ENCODE measurements at places on chromosomes 13 and 19.

DNA sequence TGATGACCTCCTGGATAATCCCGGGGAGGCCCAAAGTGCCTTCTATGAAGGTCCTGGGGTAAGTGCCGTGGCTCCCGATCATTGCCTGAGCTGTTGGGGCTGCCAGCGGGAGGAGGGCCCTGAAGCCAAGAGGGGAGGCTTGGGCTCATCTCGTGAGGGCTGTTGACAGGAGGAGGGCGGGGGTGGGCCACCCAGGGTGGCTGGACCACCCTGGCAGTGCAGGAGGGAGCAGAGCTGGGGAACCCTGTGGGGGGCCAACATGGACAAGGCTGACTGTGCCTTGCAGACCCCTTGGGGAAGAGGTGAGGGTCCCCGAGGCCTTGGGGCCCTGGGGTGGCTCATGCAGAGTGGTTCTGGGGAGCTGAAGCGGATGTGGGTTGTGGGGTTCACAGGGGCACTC, 37.4 kb upstream of the EHD2 start:
- no peak overlapping the region for H3K27ac ChIP-seq
- no peak for DNase-seq
- no peaks in the 10 kb centered on the region for H3K4me1 ChIP-seq
- peaks cover 7% of the 10 kb centered on the region for H3K36me3 ChIP-seq

DNA sequence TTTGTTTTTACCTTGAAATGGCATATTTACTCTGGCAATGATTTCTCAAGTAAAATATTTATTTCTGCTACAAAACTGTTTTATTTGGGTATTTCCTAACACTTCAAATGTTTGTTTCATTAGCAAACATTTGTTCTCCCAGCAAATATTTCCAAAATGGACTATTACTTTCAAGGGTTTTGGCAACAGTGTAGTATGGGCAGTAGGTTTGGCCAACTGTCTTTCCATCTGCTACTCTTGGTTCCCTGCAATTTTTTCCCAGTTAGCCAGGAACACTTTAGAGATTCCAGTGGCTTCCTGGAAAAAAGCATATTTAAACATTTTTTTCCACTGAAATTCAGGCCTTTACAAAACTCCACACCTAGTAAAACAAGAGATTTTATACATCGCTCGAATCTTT, 466.6 kb downstream of the SLITRK6 start:
- DNase-seq, result no peak
- H3K27me3 ChIP-seq, result no peaks in the 10 kb centered on the region
- H3K4me1 ChIP-seq, result no peaks in the 10 kb centered on the region
- H3K36me3 ChIP-seq, result no peaks in the 10 kb centered on the region
- H3K4me3 ChIP-seq, result no peak overlapping the region
- H3K27ac ChIP-seq, result no peak overlapping the region

- no peak overlapping the region for H3K4me3 ChIP-seq
- no peak overlapping the region for H3K27ac ChIP-seq
- H3K4me1 ChIP-seq, result peaks cover 22% of the 10 kb centered on the region
- no peaks in the 10 kb centered on the region for H3K27me3 ChIP-seq
- H3K36me3 ChIP-seq, result no peaks in the 10 kb centered on the region
These were observed 21.6 kb downstream of the CPAMD8 start for GRCh38 chr19:17005000-17005399.

DNA sequence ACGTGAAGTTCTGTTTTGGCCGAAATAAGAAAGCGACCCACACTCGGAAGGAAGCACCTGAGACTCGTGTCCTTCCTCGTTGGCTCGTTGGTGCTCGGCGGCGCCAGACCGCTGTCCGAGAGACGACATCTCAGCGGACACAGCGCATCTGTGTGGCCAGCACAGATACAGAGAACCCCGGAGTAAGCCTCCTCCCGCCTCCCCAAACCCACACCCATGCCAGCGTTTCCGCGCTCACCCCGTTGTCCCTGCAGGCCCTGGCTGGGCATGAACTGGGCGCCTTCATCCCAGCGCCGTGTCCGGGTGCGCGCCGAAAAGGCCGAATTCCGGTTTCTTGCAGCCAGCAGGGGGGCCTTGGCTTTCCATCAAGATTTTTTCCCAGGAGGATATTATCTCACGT, 127.6 kb downstream of the SOX1 start:
- H3K4me1 ChIP-seq, result no peaks in the 10 kb centered on the region
- H3K4me3 ChIP-seq, result no peak overlapping the region
- H3K27ac ChIP-seq, result no peak overlapping the region
- no peaks in the 10 kb centered on the region for H3K27me3 ChIP-seq
- H3K36me3 ChIP-seq, result no peaks in the 10 kb centered on the region

GRCh38 chr13:26459276-26460131, 98.0 kb upstream of the WASF3 start:
- no peaks in the 10 kb centered on the region for H3K4me1 ChIP-seq
- H3K4me3 ChIP-seq, result no peak overlapping the region
- no peaks in the 10 kb centered on the region for H3K36me3 ChIP-seq
- DNase-seq, result no peak

DNA sequence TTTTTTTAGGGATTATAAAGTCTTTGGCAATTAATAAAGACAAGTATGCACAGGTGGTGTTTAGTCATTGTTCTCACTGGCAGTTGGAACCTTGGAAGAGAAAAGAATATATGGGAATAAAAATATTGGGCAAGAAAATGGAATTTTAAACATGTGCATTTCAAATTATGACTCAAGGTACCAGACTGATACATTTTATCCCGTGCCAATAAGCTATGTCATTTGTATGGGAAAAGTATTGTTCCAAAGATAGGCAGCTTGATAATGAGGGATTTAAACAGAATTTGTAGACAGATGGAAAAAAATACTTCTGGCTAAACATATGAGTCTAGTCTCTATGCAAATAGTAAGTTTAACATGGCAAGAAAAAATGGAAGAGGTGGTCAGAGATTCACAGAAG, 169.5 kb upstream of the UFM1 start:
- H3K4me1 ChIP-seq, result peaks cover 15% of the 10 kb centered on the region
- DNase-seq, result no peak

DNA sequence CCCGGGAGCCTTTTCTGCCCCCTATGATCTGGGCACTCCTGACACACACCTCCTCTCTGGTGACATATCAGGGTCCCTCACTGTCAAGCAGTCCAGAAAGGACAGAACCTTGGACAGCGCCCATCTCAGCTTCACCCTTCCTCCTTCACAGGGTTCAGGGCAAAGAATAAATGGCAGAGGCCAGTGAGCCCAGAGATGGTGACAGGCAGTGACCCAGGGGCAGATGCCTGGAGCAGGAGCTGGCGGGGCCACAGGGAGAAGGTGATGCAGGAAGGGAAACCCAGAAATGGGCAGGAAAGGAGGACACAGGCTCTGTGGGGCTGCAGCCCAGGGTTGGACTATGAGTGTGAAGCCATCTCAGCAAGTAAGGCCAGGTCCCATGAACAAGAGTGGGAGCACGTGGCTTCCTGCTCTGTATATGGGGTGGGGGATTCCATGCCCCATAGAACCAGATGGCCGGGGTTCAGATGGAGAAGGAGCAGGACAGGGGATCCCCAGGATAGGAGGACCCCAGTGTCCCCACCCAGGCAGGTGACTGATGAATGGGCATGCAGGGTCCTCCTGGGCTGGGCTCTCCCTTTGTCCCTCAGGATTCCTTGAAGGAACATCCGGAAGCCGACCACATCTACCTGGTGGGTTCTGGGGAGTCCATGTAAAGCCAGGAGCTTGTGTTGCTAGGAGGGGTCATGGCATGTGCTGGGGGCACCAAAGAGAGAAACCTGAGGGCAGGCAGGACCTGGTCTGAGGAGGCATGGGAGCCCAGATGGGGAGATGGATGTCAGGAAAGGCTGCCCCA, 8.5 kb upstream of the CEACAM7 start:
- no peaks in the 10 kb centered on the region for H3K4me1 ChIP-seq
- no peaks in the 10 kb centered on the region for H3K36me3 ChIP-seq
- H3K27me3 ChIP-seq, result peaks cover 28% of the 10 kb centered on the region
- no peak overlapping the region for H3K27ac ChIP-seq

DNA sequence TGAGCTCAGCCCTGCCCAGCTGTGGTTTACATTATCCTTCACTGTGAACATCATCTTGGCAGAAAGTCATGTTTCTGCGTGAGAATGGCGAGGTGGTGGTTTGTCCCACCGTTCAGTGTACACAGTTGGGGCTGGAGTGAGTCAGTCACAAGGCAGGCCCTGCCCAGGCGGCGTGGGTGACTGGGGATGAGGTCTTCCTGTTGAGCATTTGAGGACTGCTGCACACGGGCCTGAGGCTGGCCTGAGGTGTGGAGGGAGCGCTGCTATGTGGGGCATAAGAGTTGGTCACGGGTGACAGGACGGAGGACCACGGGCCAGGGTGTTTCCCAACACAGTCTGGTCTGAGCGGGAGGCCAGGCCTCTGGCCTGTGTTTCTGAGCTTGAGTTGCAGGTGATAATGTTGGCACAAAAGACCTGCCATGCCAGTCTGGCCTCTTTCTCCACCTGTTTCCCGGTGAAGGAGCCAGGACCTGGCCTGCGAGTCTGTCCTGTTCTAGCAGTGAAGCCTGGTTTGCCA, 13.4 kb upstream of the C19orf33 start:
- peaks cover 6% of the 10 kb centered on the region for H3K36me3 ChIP-seq
- H3K27ac ChIP-seq, result no peak overlapping the region
- DNase-seq, result no peak
- no peaks in the 10 kb centered on the region for H3K27me3 ChIP-seq

DNA sequence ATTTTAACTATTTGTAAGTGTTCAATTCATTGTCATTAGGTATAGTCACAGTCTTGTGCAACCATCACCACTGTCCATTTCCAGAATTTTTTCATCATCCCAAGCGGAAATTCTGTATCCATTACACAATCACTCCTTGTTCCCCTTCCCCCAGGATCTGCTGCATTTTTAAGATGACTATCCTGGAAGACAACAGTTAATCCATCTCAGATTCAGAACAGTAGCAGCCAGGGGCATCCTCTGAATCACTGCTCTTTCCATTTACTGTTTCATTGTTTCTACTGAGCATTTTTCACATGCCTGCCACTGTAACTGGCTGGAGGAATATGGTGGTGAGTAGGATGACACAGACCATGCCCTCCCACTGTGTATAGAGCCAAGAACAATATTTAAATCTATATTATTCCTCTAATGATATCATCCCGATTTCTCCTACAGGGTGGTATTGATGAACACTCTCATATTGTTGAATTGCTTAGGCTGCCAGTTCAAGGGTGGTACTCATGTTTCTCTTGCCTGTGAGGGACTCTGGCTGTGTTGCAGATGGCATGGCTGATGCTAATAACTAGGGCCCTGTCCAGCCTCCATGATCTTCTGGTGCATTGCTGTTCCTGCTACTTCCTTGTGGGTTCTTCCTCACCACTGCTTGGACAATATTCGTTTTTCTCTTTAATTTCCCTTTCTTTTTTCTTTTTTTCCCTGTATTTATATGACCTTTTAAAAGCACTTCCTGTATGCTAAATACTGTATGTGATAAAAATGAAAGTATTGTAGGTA, 59.0 kb downstream of the WDFY2 start:
- DNase-seq, result peak; percentile 18
- H3K4me3 ChIP-seq, result no peak overlapping the region
- H3K27ac ChIP-seq, result no peak overlapping the region
- H3K36me3 ChIP-seq, result no peaks in the 10 kb centered on the region
- H3K27me3 ChIP-seq, result no peaks in the 10 kb centered on the region

DNA sequence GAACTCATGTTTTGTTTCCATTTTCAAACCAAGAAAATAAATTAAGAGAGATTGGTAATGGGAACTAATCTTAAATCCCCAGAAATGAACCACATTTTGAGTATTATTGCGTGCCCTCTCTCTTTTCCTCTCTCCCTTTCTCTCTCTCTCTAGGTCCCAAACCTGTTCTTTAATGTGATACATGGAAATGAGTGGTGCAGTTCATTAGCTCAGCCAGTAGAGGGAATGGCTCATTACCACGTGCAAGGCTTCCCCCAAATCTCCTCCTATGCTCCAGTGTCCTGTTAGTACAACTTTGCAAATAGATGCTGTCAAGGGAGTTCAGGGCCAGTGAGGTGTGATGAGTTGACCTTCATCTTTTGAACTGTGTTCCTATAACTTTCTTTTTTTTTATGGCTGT, 178.4 kb downstream of the FGF9 start:
- peaks cover 1% of the 10 kb centered on the region for H3K4me1 ChIP-seq
- H3K27ac ChIP-seq, result no peak overlapping the region
- peaks cover 2% of the 10 kb centered on the region for H3K27me3 ChIP-seq
- H3K4me3 ChIP-seq, result no peak overlapping the region

DNA sequence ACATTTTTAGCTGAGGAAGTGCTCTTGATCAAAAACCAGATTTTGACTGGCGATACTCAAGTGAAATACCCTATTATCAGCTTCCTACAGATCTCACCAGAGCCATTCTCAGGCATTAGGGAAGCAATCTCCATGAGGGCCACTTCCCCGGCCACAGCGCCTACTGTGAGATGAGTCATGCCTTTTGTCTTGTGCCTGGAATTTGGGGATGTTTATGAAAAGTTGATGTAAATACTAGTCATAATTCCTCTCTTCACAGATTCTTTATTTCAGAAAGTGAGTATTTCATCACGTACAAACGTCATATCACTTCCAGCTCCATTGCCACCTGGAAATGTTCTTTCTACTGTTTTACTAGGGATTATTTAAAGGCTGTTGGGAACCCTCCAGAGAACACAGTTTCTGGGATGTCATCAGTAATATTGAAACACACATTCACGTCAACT, 25.3 kb upstream of the SLC46A3 start:
- H3K36me3 ChIP-seq, result no peaks in the 10 kb centered on the region
- H3K4me1 ChIP-seq, result no peaks in the 10 kb centered on the region
- no peak overlapping the region for H3K27ac ChIP-seq
- no peak for DNase-seq

DNA sequence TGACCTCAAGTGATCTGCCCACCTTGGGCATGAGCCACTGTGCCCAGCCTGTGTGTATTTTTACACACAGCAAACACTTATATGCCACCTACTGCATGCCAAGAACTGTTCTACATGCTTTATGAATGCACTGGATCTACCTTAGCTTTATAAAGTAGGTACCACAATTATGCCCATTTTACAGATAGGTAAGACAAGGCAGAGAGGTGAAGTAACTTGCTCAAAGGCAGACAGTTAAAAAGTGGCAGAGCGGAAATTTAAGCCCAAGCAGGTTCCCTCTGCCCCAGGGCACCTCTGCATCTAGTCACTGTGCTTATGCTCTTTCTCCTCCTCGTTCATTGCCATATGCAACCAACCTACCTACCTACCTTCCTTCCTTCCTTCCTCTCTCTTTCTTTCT, 10.5 kb downstream of the ADAMTS10 start:
- peaks cover 12% of the 10 kb centered on the region for H3K36me3 ChIP-seq
- no peak overlapping the region for H3K4me3 ChIP-seq
- H3K27ac ChIP-seq, result no peak overlapping the region
- H3K4me1 ChIP-seq, result no peaks in the 10 kb centered on the region
- DNase-seq, result no peak
- H3K27me3 ChIP-seq, result no peaks in the 10 kb centered on the region

GRCh38 chr13:45068036-45069001, 52.0 kb upstream of the GTF2F2 start:
- H3K36me3 ChIP-seq, result no peaks in the 10 kb centered on the region
- H3K27me3 ChIP-seq, result peaks cover 15% of the 10 kb centered on the region
- no peak overlapping the region for H3K27ac ChIP-seq
- no peaks in the 10 kb centered on the region for H3K4me1 ChIP-seq
- DNase-seq, result no peak

DNA sequence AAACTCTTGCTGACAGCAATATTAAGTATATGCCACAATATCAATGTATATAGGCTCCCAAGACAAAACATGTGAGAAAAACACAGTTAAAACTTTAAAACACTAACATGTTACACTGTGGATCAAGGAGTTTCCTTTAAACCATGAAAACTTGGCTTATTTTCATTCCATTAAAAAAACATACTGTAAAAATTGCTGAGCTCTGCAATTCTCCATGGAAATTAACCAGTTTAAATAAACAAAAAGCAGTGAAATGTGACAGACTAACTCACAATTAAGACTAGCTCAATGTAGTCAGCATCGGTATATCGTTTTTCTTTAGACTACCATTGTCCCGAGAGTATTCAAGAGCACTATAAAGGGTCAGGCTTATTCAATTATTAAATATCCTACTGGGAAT, 930.5 kb upstream of the SLITRK1 start:
- no peaks in the 10 kb centered on the region for H3K36me3 ChIP-seq
- H3K4me3 ChIP-seq, result no peak overlapping the region
- H3K27ac ChIP-seq, result no peak overlapping the region
- no peaks in the 10 kb centered on the region for H3K27me3 ChIP-seq
- no peaks in the 10 kb centered on the region for H3K4me1 ChIP-seq
